ENCODE measurements at places on chromosomes 13 and 19.

GRCh38 chr19:7665076-7665475, 3.8 kb upstream of the RETN start:
- no peak for DNase-seq

- no peak for DNase-seq
Measured at GRCh38 chr19:35122687-35123551, 7.3 kb downstream of the FXYD3 start.

DNA sequence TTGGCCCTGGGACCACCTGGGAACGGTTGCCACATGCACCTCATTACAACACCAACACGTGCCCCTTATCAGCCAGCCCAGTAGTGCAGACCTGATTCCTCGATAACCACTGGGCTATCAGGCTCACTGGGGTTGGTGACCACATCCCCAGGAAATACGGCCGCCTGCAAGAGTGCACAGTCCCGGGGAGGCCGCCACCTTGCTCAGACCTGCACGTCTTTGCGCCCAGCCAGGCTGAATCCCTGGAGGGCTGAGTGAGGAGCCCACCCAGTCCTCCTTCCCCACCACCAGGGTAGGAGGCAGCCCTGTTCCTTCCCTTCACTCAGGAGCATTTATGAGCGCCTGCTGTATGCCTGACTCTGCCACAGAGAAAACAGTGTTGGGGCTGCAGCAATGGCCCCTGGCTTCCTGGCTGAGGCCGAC, 67.8 kb downstream of the CEBPG start:
- no peak for DNase-seq

GRCh38 chr13:94706101-94706842, 6.1 kb downstream of the SOX21 start:
- DNase-seq = no peak

DNA sequence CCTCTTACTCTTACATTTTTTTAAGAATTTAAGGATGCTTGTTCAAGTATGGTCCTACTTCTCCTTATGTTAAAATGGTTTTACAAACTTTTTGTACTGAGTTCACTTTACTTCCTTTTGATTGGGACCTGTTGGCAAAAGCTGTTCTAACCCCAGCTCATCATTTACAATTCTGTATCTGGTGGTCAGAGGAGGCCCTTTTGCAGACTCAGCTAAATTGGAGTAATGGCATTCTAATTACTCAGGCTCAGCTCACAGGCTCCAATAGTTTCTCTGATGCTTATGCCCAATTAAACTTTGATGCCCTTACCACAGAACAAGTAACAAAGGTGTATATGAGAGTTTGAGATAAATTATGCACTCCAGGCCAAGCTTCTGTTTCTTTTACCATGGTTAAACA, 1632.0 kb downstream of the UQCRFS1 start:
- no peak for DNase-seq

DNA sequence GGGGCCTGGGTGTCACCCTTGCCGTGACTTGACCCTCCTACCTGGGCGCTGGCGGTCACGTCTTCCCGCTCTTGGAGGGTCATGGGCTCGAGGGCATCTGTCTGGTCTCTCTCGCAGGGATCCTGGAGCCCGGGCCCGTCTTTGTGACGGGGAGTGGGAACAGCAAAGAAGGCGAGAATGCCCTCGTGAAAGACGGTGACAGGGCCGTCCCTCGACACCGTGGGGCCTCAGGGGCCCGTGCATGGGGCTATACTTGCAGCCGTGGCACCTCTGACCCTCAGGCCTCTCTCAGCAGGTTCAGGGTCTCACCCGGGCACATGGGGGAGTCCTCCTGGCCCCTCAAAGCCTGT, 20.9 kb upstream of the MATK start:
- no peak for DNase-seq

GRCh38 chr13:37959284-37959683, 89.7 kb upstream of the TRPC4 start:
- DNase-seq = no peak

- no peak for DNase-seq
Measured at GRCh38 chr19:12984683-12985048, 10.6 kb upstream of the NFIX start.

GRCh38 chr13:71017607-71018006, 849.4 kb downstream of the DACH1 start:
- DNase-seq = no peak

DNA sequence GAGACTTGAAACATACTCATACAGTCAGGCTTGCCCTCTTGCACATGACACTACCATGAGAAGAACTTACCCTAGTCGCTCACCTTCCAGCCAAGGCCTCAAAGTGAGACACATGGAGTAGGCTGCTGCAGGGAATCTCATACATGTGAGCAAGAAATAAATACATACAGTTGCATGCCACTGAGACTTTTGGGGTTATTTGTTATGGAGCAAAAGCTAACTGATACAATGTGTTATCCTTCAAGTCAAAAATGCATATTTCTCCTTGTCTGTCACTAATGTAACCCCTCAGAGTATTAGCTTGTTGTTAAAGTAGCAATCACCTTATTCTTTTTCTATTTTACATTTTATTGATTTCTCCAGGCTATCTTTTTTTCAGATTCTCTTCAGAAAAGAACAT, 58.1 kb downstream of the FOXO1 start:
- no peak for DNase-seq

GRCh38 chr19:46442808-46443450, 14.2 kb upstream of the PNMA8C start:
- DNase-seq = no peak

- DNase-seq = no peak
Measured at GRCh38 chr13:21557995-21558394, 46.0 kb downstream of the MICU2 start.

DNA sequence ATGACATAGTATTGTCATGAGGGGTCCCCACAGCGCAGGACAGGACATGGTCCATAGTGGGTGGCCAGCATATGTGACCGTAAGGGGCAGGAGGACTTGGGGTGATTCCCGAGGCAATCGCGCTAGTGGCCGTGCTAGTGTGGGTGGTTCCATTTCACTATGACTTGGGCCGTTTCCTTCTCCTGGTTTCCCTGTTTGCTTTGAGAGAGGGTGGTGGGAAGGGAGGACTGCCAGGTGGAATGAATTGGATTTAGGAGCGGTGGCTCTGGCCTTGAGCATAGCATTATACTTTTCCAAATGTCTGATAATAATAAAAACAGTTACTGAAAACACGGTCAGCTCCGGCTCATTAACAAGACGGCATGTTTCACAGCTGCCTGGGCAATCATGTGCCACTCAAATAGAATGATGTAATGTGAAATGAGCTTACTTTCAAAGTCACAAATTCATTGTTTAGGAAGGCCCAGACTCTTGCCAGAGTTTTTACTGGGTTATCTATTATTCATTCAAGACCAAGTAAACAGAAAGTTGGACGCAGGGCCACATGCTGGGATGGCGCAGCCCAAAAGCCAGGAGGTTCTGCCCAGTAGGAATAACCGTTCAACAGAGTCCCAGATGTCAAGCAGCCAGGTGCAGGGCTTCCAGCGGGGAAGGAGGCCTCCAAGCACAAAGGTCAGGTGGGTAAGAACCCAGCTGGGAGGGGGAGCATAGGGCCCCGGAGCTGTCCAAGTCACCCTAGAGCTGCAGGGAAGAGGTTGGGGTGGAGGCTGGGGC, 19.6 kb upstream of the SLC15A1 start:
- DNase-seq = no peak

DNA sequence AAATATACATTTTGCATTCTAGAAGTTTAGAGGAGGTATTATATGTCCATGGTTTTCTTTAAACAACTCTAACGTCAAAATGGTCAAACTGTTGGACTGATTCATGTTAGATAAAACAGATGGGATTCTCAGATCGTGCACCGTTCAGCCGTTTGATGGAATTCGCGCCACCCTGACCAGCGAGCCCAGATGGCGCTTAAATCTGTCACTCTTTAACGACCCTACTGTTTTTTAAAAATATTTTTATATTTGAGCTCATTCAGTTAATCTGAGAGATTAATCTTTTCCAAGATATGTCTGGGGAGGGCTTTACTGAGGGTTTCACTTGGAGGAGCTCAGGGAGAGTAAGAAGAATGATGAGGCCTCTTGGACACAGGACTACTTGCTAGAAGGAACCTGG, 164.4 kb downstream of the TM9SF2 start:
- no peak for DNase-seq

DNA sequence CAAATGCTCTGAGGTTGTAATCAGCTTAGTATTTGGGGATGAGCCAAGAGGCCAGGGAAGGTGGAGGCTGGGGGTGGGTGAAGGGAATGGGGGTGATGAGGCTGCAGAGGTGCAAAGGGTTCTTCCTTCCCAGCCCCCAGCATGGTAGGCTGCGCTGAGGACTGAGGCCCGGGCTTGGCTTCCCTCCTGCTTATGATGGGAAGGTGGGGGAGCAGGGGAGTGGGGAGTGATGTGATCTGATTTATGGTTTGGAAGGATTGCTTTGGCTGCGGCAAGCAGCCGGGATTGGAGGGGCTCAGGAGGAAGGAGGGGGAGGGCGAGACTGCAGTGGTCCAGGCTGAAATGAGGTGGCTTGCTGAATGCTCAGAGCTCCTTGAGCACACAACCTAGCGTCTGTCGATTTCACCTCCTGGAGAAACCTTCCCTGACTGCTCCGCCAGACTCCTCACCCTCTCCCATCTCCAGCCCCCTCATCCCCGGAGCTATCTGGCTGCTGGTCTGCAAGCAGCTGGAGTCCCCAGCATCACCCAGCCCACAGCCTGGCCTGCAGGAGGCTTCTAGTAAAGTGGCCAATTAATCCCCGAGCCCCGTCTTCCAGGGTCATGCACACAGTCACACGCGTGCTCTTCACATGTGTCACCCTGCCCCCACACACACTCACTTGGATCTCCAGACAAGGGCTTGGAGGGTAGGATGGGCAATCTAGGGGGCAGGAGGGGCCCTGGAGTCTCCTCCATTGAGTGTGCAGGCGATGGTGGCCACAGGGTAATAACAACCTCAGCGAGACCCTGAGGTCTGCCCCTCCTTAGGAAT, 757 bp upstream of the CLEC11A start:
- DNase-seq = no peak

GRCh38 chr13:98942485-98942884, 35.4 kb downstream of the DOCK9 start:
- DNase-seq = no peak

DNA sequence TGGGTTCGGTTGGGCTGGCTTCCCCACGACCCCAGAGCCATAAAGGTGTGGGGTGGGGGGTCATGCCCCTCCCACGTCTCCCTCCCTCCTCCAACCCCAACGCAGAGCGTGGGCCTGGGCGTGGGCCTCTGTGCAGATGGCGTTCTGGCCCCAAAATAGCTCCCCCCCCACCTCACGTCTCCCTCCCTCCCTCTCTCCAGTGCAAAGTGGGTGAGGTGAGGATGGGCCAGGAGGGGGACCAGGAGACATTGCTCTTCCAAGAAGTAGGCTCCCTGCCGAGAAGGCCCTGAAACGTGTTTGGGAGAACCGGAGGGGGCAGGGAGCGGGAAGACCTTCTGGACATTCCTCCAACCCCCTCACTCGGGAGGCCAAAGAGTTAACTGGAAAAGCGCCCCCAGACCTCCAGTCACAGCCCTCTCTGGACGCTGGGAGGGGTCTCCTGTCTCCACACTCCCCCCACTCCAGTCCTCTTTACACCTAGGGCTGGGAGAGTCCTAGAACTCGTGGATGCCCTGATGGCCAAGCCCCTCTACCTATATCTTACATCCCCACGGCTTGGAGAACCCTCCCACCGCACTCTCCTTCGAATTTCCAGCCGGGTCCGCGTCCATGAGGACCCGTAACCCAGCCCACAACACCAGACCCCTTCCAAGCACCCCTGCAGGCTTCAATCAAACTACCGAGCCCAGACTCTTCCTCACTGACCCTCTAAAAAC, 855 bp downstream of the UNC13A start:
- DNase-seq = no peak

DNA sequence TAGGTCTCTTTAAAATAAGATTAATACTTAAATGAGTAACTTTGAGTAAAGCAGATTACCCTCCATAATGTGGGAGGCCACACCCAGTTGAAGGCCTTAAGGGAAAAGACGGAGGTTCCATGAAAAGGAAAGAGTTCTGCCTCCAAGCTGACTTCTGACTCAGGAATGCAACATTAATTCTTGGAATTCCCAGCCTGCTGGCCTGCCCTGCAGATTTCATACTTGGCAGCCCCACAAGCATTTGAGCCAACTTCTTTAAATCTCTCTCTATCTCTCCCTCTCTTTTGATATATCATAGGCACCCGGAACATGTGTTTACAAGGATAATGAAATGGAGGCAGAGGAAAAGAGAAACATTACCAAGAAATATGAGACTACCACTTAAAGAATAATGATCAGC, 902.3 kb upstream of the MIR17HG start:
- no peak for DNase-seq

- no peak for DNase-seq
Measured at GRCh38 chr13:101726681-101727080, 274.2 kb downstream of the ITGBL1 start.

GRCh38 chr13:106176117-106176516, 359.3 kb downstream of the EFNB2 start:
- no peak for DNase-seq

- DNase-seq = no peak
Measured at GRCh38 chr19:49761249-49761624, 1.9 kb downstream of the TSKS start.

DNA sequence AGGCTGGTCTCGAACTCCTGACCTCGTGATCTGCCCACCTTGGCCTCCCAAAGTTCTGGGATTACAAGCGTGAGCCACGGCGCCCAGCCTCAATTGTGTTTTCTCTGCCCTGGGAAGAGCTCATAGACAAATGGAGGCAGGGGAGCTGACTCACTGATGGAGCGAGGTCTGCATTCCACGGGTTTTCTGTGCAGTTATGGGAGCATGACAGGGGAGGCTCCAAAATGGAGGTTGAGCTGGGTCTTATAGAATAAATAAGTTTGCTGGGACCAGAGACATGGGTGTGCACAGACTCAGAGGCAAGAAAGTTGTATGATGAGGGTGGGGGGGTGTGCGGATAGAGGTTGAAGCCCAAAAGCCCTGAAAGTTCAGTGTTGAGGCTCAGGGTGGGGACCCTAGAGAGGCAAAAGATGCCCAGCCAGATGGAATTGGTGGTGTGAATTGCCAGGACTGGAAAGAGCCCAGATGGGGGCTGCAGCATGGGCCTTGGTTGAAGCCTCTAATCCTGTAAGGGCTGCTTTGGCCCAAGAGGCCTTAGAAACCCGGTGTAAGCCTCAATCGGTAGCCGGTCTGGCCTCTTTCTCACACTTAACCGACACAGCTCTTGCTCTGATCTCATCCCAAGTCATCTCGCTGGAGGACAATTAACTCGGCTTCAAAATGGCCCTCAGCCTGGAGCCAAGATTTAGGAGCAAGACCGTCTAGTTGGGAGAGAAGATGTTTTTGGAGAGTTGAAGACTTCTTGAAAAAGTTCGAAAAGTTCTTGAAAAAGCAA, 1.9 kb downstream of the TPM4 start:
- DNase-seq = no peak

DNA sequence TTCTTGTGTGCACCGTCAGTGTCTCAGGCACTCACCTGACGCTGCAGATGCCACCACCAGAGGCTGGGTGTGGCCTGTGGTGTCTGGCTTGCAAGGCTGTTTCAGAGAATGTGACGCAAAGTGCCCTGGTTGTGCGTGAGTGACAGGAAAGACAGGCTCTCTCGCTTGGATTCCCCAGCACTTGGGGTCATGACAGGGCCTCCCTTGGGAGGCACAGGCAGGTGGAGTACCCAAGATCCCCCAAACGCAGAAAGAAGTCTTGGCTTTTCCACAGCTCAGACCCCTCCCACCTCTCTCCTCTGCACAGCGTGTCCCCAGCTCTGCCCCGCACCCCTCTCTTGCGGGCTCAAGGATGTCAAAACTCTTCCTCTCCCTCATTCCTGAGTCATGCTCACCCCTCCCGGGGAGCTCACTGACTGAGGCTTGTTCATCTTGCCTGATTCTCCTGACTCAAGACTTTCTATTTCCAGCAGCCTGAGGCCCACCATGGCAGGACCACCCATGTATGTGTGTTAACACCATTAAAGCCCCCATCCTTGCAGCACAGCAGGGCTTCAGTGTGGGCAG, 21.0 kb downstream of the DHX34 start:
- no peak for DNase-seq
